Smooth muscle cell of trachea (primary cell): ENCODE measurements at places on chromosomes 1 and 21. TPM values are rescaled to one million over a fixed set of nuclear protein-coding genes. Genes with fewer than 3 reads are reported as not detected.

PLXNA2 gene
- total RNA-seq, result 1.9 and 2.8 TPM in 2 replicates

OR10J1 gene
- not detected in 2 replicates for total RNA-seq

C1orf87 gene
- 0.15 TPM in 1 of 2 replicates, not detected in the other for total RNA-seq

TSTD1 gene
- total RNA-seq, result 10.6 and 34.8 TPM in 2 replicates

KCNT2 gene
- 2.3 and 2.5 TPM in 2 replicates for total RNA-seq

TOR1AIP2 gene
- total RNA-seq, result 98.0 and 98.6 TPM in 2 replicates

DCDC2B gene
- not detected in 2 replicates for total RNA-seq

CASQ1 gene
- 0.83 TPM in 1 of 2 replicates, not detected in the other for total RNA-seq

RXFP4 gene
- not detected in 2 replicates for total RNA-seq

NUP210L gene
- 0.15 and 0.17 TPM in 2 replicates for total RNA-seq

RNPEP gene
- total RNA-seq, result 69.1 and 122 TPM in 2 replicates

KANK4 gene
- 0.15 TPM in 1 of 2 replicates, not detected in the other for total RNA-seq

ZNF124 gene
- 29.5 and 37.7 TPM in 2 replicates for total RNA-seq

HSPA6 gene
- 4.7 and 6.5 TPM in 2 replicates for total RNA-seq

CD84 gene
- not detected in 2 replicates for total RNA-seq

CELA2A gene
- not detected in 2 replicates for total RNA-seq

PTCH2 gene
- total RNA-seq, result 0.33 and 0.73 TPM in 2 replicates

IL6R gene
- total RNA-seq, result 16.9 and 35.6 TPM in 2 replicates

VWA5B1 gene
- total RNA-seq, result not detected in 2 replicates

KCNH1 gene
- total RNA-seq, result 0.15 TPM in 1 of 2 replicates, not detected in the other

LEFTY2 gene
- total RNA-seq, result not detected in 2 replicates

CYP4A11 gene
- not detected in 2 replicates for total RNA-seq

SYNC gene
- 67.1 and 136 TPM in 2 replicates for total RNA-seq

AUNIP gene
- 0.33 and 1.0 TPM in 2 replicates for total RNA-seq

CASQ2 gene
- total RNA-seq, result under 0.01 TPM in 1 of 2 replicates, not detected in the other

PPFIA4 gene
- total RNA-seq, result 5.5 and 20.0 TPM in 2 replicates

FGR gene
- 0.17 and 0.29 TPM in 2 replicates for total RNA-seq

CD53 gene
- not detected in 2 replicates for total RNA-seq

PDC gene
- total RNA-seq, result not detected in 2 replicates

ADGRL4 gene
- total RNA-seq, result 6.9 and 23.3 TPM in 2 replicates

WDR77 gene
- 33.0 and 39.9 TPM in 2 replicates for total RNA-seq

LAX1 gene
- not detected in 2 replicates for total RNA-seq

TTC3 gene
- 241 and 353 TPM in 2 replicates for total RNA-seq

FCGR2B gene
- 0.15 TPM in 1 of 2 replicates, not detected in the other for total RNA-seq

OR2M3 gene
- not detected in 2 replicates for total RNA-seq

C1orf105 gene
- total RNA-seq, result not detected in 2 replicates

SPATA1 gene
- total RNA-seq, result 0.44 and 1.3 TPM in 2 replicates

HTR1D gene
- total RNA-seq, result not detected in 2 replicates
